ENCODE measurements at places on chromosomes 3 and 15.

GRCh38 chr3:67382536-67382935 lies 271.9 kb downstream of the SUCLG2 start:
- no peak for DNase-seq

DNA sequence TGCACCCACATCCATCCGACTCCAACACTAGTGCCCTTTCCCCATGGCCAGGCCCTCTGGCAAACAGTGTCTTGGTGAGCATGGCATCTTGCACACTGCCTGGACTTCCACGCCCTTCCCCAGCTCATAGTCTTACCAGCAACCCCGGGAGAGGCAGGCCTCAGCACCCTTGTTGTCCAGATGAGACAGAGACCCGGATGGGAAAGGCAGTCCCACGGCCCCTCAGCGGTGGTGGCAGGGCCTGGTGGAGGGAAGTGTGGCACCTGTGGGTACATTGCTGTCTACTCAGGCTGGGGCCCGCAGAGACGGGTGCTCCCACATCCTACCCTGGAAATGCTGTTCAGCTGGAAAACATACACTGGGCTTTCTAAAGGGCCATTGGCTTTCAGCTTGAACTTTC lies 28.4 kb downstream of the HDAC11 start:
- DNase-seq, result no peak

GRCh38 chr15:75170711-75171341 lies 30.9 kb upstream of the C15orf39 start:
- no peak for DNase-seq

- DNase-seq, result no peak
Measured at GRCh38 chr3:45145223-45145622, 955 bp downstream of the CDCP1 start.

DNA sequence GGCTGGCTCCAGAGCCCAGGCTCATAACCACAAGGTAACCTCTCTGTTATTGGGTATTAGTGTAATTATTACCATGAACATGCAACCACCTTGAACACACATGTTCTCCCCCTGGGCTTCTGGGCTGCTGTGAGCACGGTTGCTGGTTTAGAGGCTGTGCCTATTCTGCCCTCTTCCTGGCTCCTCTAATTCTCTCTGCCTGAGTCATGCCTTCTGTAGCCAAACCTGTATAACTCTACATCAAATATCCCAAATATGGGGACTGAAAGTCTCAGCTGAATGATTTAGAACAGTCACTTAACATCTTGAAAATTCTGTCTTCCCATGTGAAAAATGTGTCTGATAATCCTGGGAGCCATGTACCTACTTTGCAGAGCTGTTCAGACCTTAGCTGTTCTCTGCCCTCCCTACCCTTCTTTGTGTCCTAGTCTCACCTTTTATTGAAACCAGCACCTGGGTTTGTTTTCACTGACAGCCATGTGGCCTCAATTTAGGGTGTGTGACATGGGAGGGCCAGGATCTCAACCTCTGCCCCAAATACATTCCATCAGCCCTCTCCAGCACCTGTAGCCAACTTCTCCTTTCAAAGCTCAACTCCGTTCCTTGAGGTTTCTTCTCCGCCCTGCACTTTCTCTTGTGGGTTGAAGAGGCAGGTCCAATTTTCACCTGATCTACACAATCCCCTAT lies 60.7 kb downstream of the PDZRN3 start:
- DNase-seq, result no peak

DNA sequence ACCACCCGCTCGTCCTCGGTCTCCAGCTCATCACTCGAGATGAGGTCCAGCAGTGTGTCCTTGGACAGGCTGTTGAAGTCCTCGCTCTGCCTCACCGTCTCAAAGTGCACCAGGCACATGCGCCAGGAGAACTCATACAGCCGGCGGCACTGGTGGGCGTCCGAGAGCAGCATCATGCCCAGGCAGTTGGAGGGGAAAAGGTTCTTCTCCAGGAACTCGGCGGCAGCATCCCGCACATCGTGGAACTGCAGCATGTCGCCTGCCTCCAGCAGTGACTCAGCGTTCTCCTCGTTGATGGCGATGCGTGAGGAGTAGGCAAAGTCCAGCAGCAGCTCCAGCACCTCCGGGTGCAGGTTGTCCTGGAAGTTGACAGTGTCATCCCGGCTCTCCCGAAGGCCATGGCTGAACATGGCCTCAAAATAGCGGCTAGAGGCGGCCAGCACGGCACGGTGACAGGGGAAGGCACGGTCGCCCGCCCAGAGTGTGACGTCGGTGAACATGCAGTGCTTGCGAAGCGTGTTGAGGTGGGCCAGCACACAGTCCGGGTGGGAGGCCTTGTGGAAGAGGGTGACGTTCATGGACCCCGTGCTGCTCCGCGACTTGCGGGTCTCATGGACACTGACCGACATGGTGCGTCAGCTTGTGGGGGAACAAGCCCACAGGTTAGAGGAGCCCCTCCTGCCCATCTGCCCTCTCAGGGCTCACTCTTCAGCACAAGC lies 25.4 kb downstream of the KLHL25 start:
- DNase-seq, result no peak

DNA sequence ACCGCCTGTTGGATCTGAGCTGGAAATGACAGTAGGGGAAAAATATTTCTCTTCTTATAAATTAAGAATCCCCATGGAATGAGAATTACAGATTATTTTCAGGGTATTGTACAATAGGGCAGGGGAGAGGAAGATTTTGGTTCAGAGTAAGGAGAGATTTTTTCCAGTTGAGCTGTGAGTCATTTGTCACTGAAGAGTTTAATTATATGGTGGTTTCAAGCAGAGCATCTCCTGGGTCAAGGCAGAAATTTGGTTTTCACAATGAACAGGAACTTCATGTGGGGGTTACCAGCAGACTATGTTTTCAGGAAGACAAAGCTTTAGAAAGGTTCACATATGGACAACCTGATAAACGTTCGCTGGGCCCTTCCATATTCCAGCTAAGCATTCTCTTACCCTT lies 182.8 kb upstream of the NR2E3 start:
- DNase-seq, result no peak

DNA sequence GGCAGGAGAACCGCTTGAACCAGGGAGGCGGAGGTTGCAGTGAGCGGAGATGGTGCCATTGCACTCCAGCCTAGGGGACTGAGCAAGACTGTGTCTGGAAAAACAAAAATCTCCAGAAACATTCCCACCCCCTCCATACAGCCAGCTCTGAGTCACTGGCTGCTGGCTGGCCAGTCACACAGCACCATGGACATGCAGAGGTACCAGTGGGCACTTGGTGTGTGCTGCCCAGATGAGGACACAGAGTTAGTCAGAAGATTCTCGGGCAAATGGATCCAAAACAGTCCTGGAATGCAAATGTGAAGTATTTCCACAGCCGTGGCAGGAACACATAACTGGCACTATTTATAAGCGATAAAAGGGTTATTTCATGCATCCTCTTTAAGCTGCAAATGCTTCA lies 44.6 kb downstream of the BDH1 start:
- DNase-seq, result no peak

- DNase-seq, result no peak
Measured at GRCh38 chr15:41957021-41957897, 15.1 kb downstream of the EHD4 start.

DNA sequence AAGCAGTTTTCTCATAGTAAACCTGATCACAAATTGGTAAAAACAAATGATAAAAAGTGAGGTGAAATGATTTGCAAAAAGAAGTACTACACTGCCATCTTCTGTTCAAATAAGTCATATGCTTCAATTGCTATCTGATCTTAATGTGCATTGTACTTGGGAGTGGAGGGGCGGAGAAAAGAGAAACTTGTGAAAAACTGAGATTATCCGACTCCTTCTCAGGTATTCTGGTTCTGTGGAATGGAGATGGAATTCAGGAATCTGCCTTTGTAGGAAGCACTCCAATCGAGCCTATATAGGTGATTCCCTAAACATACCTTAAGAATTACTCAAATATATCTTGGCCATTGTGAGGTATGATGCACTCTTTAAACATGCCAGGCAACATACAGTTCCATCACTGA lies 180.6 kb downstream of the CHL1 start:
- DNase-seq, result no peak

- DNase-seq, result no peak
Measured at GRCh38 chr3:45965653-45966052, 22.4 kb downstream of the CXCR6 start.

- DNase-seq, result no peak
Measured at GRCh38 chr15:60392601-60392985, 5.2 kb downstream of the ANXA2 start.

DNA sequence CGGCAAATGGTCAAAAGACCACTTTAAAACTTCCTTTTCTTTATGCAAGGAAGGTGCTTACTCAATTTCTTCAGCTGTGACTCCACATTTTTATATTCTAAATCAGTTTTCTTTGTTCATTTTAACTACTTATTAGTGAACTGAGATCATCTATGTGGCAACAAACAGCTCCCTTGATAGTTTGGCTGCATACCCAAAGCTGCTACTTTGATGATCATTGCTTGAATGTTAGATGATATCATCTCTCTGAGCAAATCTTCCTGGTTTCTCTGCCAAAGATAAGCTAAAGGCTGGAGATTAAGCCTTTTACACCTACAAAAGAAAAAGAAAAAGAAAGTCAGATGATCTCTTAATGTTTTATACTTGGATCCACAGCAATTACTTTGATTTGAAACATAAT lies 95.5 kb downstream of the DPH6 start:
- DNase-seq, result no peak

- DNase-seq, result no peak
Measured at GRCh38 chr15:41304149-41304770, 28.1 kb downstream of the OIP5 start.

GRCh38 chr15:53247041-53247708 lies 457.0 kb upstream of the ONECUT1 start:
- no peak for DNase-seq

- DNase-seq, result no peak
Measured at GRCh38 chr15:69643476-69643875, 190.9 kb downstream of the RPLP1 start.

DNA sequence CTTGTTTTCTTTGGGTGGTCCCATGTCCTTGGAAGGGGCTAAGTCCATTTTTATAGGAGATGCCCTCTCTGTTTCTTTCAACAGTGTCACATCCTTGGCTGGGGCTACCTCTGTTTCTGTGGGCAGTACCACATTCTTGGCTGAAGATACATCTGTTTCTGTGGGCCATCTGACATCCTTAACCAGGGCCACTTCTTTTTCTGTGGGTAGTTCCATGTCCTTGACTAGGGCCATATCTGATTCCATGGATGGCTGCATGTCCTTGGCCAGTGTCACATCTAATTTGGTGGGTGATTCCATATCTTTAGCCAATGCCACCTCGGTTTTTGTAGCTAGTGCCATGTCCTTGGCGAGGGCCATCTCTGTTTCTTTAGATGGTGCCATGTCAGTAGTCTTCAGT lies 99.5 kb downstream of the MAP4 start:
- no peak for DNase-seq

- no peak for DNase-seq
Measured at GRCh38 chr3:80055306-80055705, 287.5 kb upstream of the ROBO1 start.

- DNase-seq, result no peak
Measured at GRCh38 chr3:50817756-50818529, 143.2 kb downstream of the DOCK3 start.

DNA sequence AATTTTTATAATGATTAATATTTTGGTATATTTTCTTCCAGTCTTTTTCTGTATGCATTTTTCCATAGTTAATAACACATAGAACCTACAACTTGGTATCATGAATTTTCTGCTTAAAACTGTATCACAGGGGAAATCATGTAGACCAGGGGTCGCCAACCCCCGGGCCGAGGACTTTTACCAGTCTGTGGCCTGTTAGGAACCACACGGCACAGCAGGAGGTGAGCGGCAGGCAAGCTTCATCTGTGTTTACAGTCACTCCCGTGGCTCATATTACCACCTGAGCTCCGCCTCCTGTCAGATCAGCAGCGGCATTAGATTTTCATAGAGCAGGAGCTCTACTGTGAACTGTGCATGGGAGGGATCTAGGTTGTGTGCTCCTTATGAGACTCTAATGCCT lies 54.7 kb downstream of the RPL22L1 start:
- DNase-seq, result no peak
